ENCODE measurements at places on chromosomes 7 and 10.

- no peak for DNase-seq
Observed at GRCh38 chr7:38831259-38831996, 77.6 kb downstream of the VPS41 start.

- DNase-seq = no peak
Observed at GRCh38 chr10:3045471-3046209, 21.7 kb upstream of the PFKP start.

GRCh38 chr10:8352171-8353075, 297.9 kb downstream of the GATA3 start:
- DNase-seq = no peak

DNA sequence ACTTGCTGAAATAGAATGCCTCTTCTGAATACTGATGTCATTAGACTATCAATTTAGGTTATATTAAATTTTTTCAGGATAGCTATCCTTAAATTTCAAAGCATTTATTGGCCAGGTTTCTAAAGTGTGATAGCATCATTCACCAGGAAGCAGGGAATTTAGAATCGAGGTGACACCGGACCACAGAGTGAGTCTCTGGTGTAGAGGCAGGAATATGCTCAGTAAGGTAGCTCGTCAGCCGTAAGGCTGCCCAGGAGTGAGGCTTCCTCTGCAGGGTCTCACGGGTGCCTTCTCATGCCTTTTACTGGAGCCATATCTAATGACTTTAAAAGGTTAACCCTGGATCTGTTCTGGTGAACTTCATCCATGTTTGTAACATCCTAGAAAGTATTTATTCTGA, 170.8 kb upstream of the KLF14 start:
- no peak for DNase-seq

DNA sequence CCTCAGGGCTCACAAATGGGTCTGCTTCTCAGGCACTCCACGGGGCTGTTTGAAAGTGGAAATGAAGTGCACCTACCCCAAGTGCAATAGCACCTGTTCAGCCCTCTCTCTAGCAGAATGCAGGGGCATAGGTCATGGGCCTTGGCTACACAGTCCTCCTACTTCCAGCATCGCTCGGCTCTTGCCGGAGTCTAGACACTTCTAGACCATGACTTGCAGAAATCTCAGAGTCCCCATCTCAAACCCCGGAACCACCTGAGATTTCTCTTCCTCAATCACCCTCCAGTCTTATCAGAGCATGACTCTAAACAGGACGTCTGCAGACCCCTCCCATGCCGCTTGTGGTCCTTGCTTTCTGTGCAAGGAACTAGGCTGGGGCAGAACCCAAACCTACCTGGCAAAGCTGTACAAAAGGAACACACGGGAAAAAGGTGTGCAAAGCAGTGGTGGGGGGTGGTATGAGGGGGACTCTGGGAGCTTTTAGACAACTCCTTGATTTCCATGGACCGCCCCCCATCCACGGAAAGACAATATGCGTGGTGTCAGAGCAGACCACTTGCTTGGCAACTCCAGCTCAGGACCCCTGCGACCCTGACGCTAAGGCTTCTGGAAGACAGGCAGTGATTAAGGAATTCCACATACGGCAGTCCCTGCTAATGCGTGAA, 13.8 kb downstream of the TMEM273 start:
- DNase-seq = no peak

GRCh38 chr7:20350518-20350951, 19.8 kb downstream of the ITGB8 start:
- no peak for DNase-seq

DNA sequence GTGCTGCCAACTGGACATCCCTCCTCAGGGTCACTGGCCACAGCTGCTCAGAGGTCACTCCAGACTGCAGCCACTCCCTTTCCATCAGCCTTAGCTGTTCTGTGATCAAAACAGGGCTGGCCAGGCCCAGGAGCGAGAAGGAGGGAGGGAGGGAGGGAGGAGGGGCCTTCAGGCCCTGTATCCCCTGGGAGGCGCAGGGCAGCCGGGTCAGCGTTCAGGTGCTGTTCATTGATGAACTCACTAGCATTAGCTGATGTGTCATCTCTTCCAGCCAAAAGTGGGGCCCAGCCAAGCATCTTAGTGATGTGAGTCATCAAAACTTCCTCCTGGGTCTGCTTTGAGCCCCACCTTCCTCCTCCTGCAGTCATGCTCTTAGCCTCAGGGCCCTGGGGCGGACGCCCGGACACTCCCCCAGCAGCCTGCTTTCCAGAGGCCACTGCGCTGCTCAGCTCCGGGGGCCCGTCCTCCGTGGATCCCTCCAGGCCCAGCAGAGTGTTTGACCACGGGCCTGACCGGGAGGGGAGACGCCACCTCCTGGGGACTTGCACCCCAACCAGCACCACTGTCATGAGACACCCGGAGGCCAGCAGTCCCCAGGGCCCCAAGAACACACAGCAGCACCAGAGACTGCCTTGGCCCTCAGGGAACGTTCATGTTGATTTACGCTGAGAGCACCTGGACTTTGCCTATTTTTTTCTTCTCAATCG, 149.2 kb downstream of the PRKAG2 start:
- no peak for DNase-seq

GRCh38 chr10:80924063-80924952, 386.6 kb downstream of the SH2D4B start:
- no peak for DNase-seq

GRCh38 chr10:51100221-51100620, 25.9 kb downstream of the PRKG1 start:
- no peak for DNase-seq

- DNase-seq = no peak
Observed at GRCh38 chr10:18699849-18700840, 40.9 kb downstream of the ARL5B start.

DNA sequence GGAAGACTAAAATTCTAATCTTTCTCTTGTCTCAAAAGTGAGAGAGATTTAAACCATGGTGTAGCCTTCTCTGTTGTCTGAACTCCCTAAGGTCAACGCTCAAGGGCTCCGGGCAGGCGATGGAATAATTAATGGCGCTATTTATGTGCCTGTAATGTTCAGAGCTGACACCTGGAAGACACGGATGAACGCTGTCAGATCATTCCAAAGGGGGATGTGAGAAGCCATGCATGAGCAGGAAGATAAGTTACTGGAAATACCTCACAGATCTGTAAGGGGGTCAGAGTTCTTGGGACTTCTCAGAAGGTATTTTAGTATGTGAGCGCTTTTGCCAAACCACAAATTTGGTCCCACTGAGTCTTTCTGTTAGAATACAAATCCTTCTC, 73.3 kb upstream of the MTPN start:
- DNase-seq = no peak

GRCh38 chr10:126099366-126099765, 203.0 kb downstream of the FANK1 start:
- no peak for DNase-seq

- no peak for DNase-seq
Observed at GRCh38 chr10:124091646-124092249, 1.6 kb downstream of the CHST15 start.

GRCh38 chr10:133237241-133237587, 441 bp upstream of the VENTX start:
- DNase-seq = no peak

GRCh38 chr7:50342616-50343114, 38.1 kb downstream of the IKZF1 start:
- no peak for DNase-seq

All from GM19239 (cell line).